ENCODE measurements at places on chromosomes 12 and 14.

GRCh38 chr14:22531451-22532344, 57.3 kb downstream of the DAD1 start:
- DNase-seq, result no peak

- DNase-seq, result peak; percentile 84
Observed at GRCh38 chr12:53381731-53382630, 2.0 kb downstream of the SP1 start.

DNA sequence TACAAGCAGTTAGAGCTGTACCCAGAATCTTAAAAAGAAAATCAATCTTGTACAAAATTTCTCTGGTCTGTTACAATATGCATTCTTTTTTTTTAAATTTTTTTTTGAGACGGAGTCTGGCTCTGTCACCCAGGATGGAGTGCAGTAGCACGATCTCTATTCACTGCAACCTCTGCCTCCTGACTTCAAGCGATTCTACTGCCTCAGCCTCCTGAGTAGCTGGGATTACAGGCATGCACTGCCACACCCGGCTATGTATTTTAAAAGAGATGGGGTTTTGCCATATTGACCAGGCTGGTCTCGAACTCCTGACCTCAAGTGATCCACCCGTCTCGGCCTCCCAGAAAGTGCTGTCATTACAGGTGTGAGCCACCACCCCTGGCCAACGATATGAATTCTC, 4.1 kb downstream of the FBXO33 start:
- no peak for DNase-seq

- DNase-seq, result no peak
Observed at GRCh38 chr14:65986041-65986440, 500.1 kb upstream of the CCDC196 start.

DNA sequence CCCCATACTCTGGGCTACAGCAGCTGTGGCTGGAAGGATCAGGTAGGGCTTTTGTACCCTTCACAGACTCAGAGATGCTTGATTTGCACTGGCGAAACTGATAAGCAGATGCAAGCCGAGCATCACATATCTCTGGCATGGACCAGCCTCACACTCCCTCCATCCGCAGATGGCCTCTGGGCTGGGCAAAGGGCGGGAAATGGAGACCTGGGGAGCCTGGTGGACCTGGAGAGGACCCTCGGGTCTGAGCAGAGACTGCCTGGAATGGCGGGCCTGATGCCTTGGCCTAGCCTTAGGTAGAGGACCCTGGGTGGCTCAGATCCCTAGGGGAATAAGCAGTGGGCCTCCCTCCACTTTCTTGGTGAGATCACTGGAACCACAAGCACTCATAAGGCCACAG, 53.2 kb downstream of the GALNT16 start:
- DNase-seq, result no peak

GRCh38 chr12:92192360-92192759, 46.7 kb upstream of the BTG1 start:
- DNase-seq, result no peak

- no peak for DNase-seq
Observed at GRCh38 chr12:10661338-10661737, 12.5 kb downstream of the STYK1 start.

DNA sequence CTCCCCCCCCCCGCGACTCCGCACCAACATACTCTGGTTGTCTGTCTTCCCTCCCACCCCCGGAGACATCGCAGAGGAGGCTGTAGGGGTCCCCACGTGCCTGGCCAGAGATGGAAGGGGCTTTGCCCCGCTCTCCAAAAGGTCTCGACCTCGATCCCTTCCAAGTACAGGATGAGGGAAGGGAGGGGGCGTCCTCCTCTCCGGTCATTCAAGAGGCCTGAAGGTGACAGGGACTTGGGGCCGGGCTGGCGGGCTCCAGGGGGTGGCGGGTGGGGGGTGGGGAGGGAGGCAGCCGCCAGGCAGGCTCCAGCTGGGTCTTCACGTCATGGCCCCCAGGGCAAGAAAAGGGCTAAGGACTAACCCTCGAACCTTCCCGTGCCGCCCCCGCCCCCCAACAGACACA, 15.1 kb downstream of the TBX3 start:
- no peak for DNase-seq

DNA sequence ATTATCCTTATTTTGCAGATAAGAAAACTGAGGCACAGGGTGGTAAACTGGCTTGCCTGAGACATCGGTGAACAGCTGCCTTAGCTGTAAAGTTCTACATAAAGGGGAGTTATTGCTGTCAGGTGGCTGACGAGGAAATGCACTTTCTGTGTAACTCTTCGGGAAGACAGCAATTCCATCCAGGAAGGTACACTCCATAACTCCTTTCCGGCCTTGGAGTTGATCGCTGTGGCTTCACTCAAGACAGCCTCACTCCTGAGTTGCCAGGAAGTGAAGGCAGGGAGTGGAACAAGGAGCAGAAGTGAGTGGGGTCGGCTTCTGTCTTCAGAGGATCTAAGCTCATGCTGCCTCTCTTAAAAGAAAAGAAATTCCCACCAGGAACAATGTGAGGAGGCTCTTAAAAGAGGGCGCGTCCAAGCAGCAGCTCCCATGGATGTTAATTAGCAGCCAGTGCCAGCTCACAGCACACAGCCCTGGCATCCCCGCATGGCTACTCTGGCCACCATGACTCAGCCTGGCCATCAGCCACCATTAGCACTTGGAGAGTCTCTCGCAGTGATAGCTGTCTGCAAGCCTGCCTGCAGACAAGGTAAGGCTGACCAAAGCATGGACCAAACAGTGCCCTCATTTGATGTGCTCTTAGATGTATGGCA, 60.3 kb downstream of the NUAK1 start:
- no peak for DNase-seq

DNA sequence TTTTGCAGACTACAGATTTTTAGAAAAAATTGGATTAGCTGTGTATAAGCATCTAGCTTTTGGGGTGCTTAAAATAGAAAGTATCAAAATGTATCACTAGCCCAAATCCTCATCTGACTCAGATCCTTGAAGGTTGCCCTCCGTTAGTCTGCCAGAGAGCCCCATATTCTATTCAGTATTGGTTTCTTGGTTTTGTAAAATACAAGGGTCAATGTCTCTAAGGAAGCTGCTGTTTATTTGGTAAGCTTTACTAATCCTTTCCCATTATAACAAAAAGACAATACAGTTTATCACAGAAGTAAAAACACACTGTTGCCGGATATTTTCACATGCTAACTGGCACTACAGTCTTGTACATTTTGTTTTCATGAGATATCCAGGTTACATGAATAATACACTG, 92.8 kb upstream of the PTHLH start:
- DNase-seq, result no peak

DNA sequence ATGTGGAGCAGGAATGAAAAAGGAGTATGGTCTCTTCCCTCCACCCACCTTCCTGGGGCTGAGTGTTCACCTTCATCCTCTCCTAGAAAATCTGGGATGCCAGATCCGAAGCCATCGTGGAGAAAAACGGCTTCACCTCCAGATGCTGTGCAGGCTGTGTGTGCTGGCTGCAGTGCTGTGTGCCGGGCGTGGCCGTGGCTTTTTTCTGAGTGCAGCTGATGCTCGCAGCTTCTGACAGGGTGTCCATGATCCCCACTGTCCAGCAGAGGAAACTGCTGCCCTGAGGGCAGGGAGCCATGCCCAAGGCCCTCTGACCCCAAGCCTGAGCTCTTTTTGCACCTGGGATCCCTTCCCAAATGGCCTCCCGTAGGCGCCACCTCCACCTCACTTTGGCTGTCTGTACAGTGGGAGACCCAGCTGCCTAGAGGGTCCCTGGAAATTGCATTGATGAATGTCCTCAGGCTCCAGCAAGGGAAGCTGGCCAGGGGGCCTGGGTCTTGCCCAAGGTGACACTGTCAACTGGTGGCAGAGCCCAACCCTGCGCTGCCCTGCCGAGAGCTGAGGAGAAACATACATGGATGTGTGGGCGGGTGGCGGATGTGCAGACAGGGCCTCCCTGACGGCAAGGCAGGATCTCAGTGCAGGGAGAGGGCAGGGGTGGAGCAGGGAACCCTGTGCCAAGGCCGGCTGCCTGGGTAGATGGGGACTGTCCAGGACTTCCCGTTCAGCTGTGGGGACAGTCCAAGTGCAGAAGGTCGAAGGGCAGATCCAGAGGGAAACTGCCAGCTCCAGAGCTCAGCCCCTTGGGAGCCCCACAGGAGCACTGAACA, 53.3 kb downstream of the BEGAIN start:
- peak; percentile 48 for DNase-seq

DNA sequence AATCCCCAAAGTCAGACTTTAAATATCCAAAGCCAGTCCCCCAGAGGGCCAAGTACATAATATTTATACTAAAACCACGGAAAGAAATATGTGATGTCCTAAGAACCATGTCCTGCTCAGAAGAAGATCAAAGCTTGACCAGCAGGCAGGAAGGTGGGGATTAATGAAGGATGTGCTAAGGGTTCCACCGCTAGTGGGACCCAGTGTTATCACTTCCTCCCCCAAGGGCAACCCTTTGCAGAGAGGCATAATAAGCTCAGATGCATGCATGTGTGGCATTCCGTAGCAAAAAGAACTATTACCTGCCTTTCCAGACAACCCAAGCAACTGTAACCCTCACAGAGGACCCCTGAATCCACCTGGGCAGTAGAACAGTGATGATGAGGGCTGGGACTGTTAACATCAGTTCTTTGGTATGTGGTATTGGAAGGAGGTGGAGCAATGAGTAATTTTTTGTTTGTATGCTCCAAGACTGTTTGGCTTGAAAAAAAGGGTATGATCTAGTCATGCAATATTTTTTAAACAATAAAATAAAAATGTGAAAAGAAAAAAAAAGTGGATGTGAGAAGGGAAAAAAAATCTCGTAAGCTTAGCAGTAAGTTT, 71.7 kb upstream of the ETV6 start:
- DNase-seq, result no peak

DNA sequence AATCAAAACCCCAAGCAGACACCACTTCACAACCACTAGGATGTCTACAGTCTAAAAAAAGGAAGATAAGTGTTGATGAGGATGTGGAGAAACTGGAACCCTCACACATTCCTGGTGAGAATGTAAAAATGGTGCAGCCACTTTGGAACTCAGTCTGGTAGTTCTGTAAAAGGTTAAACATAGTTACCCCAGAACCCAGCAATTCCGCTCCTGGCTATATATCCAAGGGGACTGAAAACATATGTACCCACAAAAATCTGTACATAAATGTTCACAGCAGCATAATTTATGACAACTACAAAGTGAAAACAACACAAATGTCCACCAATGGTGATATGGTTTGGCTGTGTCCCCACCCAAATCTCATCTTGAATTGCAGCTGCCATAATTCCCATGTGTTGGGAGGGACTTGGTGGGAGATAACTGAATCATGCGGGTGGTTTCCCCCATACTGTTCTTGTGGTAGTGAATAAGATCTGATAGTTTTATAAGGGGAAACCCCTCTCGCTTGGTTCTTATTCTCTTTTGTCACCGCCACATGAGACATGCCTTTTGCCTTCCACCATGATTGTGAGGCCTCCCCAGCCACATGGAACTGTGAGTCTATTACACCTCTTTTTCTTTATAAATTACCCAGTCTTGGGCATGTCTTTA, 46.8 kb downstream of the PRKAB1 start:
- DNase-seq, result no peak

DNA sequence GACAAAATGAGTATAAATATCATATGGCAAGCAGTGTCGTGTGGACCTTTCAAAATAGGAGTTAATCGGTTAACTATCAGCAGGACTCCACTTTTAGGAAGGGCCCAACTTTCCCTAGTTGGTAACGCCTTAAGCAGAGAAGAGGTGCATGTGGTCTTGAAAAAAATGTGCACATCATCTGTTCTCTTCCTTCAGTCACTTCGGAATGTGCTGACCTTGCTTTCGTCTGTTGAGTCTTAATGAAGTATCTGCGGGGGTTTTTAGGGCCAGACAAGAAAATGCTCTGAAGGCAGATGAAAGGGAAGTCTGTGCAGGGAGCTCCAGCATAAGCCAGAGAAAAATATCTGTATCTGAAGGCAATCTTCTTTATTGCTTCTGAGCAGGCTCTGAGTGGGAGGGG, 185.2 kb downstream of the AEBP2 start:
- DNase-seq, result no peak

- DNase-seq, result no peak
Observed at GRCh38 chr12:116373572-116374206, 96.2 kb upstream of the MED13L start.

DNA sequence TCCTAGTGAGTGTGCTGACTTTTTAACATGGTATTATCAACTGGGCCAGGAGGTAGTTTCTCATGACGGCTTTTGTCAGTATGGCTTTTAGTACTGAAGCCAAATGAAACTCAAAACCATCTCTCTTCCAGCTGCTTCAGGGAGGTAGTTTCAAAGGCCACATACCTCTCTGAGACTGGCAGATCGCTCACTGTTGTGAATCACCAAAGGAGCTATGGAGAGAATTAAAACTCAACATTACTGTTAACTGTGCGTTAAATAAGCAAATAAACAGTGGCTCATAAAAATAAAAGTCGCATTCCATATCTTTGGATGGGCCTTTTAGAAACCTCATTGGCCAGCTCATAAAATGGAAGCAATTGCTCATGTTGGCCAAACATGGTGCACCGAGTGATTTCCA, 141.1 kb downstream of the HMGA2 start:
- no peak for DNase-seq

DNA sequence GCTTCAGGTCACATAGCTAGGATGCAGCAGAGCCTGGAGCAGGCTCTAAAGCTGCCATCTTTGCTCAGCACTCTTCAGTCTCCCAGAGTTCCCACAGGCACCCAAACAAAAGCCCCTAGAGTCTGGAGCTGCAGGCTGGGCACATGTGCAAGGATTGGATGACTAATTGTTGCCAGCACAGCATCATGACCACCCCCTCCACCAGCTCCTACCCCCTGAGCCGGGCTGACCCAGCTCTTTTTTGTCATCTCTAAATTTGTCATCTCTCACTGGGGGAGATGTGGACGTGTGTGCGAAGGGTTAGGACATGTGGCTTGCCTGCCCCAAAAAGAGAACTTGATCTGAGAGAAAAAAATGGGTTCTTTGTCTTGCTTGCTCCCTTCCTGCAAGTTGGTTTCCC, 4.3 kb upstream of the MMP19 start:
- DNase-seq, result no peak

DNA sequence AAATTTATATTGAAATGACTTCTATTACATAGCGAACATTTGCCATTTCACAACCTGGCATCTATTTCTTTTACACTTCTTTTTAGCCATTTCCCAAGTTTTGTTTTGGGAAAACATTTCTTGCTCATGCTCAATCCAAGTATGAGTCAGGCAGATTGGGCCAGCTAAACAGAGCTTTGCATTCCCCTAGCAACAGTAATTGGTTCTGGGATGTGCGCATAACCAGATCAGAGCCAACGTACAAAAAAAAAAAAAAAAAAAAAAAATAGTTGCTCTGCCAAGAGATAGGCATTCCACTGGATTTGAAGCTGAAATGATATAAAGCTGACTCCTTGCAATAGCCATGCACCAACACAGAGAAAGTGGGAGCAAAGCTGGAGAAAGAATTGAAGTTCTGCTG, 37.5 kb downstream of the PLCZ1 start:
- DNase-seq, result no peak

Measured in SW480 (cell line).